Left lung (tissue), 14 donors: ENCODE measurements at places on chromosomes 3 and 15.

DNA sequence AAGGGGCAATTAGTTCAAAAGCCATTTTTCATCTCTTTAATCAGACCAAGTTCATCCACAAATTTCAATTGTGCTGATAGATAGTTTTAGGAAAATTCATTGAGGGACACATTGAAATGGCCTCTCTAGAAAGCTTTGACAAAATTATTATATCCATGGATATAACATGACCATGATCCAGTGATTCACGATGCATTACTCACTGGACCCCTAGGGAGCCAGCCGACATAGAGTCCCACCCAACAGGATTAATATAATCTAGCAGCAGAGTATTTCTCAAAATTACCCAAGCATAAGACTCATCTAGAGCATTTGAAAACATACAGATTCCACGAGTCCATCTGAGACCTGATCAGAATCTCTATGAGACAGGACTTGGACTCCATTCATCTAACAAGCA lies 100.3 kb downstream of the FRMD5 start:
- no peak for DNase-seq

DNA sequence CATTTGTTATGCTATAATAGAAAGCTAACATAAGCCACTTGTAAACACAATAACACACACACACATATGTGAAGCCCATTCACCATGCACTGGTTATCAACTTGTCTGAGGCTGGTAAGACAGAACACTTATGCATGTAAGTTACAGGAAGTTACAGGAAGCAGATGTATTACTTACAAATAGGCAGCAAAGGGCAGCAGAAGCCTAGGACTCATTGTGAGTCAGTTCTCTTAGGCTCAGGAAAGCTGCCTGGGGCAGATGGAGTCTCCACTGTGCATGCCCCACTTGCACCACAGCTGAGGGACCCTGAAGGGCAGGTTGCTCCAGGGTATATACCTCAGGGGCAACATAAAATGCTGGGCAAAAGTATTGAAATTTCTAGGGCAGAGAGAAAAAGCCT lies 748.8 kb upstream of the CCDC54 start:
- no peak for DNase-seq

- DNase-seq, result no peak
Measured at GRCh38 chr15:29130476-29130875, 139.1 kb downstream of the NSMCE3 start.

GRCh38 chr3:134608023-134608770 lies 42.6 kb downstream of the KY start:
- no peak for DNase-seq

DNA sequence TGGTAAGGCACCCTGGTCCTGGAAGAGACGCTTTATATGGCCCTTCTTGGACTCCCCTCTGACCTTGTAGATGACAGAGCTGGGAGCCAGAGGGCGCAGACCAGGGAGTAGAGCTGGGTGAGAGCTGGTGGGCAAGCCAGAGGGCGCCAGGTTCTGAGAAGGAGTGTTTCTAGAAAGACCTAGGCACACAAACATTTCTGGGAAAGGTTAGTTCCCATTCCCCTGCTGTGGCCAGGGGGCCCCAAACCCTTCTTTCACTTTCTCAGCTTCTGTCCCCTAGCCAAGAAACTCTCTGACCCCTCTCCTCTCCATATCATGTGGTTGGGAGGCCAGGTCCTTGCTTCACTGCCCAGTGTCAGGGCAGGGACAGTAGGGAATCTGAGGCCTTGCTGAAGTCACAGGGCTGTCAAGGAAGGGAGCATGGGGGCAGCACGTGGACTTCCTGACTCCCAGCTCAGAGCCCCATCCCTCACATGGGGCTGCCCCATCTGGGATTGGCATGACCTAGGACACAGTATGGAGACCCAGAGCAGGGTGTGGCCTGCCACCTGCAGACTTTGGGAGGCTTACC lies 3.6 kb downstream of the HEMK1 start:
- DNase-seq, result no peak

DNA sequence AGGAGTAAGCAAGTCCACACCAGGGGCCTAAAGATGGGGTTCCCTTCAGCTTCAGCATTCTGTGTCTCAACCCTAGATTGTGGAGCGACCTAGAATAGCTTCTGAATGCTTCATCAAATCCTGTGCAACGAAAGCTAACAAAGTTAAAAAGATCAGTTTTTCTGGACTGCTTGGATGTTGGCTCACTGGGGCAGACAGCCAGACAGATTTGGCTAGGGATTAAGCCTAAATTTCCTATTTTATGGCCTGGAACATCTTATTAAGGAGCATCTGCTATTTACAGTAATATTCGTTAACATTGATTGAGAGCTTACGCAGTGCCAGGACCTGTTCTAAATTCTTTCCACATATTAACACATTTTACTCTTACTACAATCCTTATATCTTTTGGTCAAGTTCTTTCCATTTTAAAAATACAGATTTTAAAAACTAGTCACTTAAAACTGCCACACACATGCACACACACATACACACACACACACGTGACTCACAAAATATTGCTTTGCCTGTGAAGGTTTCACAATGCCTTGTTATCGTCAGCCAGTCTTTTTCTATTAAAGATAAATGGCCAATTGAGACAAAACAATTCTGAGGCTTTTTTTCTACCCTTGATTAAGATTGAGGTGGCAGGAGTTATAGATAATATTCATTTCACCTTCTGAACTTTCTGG lies 173.3 kb upstream of the SNTN start:
- DNase-seq, result no peak

- no peak for DNase-seq
Measured at GRCh38 chr3:34948517-34948916, 690.8 kb upstream of the ARPP21 start.

DNA sequence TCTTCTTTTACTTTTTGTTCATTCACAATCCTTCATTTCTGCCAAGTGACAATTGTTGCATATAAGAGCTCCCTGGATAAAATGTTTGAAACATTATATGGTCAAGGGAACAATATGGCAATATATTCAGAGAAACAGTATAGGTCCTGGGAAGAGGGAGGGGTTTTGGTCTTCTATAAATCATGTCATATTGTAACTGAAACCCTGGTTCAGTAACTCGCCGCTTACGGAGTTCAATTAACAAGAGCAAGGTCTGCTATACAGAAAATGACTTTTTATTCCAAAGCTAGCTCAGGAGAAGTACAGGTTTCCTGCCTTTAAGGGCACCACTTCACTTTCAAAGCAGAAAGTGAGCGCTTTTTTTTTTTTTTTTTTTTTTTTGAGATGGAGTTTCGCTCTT lies 522.1 kb upstream of the TGFBR2 start:
- no peak for DNase-seq

- DNase-seq, result peak; percentile 39
Measured at GRCh38 chr3:15064299-15064834, 748 bp downstream of the MRPS25 start.

GRCh38 chr3:54733106-54734006 lies 194.5 kb downstream of the LRTM1 start:
- DNase-seq, result no peak

DNA sequence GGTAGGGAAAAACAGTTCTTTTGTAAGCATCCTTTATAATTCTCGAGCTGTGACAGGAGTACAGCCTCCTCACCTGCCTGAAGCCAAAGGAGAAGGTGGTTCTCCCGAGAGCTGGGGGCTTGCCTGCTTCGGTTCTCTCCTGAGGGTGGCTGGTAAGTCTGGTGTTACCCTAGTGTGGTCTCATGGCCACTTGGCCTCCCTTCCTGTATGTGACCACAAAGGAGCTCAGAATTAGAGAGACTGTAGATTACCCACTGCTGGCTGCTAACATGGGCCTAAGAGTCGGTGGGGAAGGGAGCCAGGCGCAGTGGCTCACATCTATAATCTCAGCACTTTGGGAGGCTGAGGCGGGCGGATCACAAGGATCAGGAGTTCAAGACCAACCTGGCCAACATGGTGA lies 12.6 kb downstream of the PDHB start:
- DNase-seq, result no peak

GRCh38 chr15:101469520-101470288 lies 19.8 kb downstream of the PCSK6 start:
- DNase-seq, result no peak

GRCh38 chr3:44468572-44469520 lies 8.6 kb downstream of the ZNF445 start:
- no peak for DNase-seq

DNA sequence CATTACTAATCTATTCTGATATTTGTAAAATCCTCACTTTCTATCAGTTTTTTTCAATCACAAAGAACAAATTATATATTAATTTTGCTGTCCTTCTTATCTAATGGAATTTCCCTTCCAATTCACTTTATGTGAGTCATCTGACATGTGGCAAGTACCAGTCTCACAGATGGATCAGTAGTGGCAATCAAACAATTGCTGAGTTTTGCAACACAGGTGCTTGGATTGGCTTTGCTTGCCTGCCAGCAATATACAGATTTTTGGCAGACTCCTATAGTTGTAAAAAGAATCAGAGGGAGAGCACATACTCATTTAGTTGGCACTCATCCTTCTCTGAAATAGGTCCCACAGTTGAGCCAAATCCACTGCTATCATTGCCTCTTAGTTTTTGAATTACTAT lies 83.7 kb downstream of the BCHE start:
- no peak for DNase-seq

DNA sequence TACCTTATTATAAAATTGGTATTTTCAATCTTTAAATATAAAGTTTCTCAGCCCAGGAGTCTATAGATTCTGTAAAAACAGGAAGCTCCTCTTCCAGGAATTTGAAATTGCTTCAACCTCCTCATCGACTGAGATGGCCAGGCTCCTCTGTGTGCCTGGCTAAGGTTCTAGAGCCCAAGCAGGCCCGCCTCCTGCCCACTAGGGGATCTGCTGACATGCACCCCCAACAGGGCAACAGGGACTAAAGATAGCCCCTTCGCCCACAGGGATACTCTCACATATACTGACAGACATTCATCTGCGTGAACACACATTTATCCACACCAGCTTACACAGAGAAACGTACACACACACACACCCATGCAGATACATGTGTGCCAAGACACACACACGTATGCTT lies 183.1 kb upstream of the TLE3 start:
- no peak for DNase-seq

DNA sequence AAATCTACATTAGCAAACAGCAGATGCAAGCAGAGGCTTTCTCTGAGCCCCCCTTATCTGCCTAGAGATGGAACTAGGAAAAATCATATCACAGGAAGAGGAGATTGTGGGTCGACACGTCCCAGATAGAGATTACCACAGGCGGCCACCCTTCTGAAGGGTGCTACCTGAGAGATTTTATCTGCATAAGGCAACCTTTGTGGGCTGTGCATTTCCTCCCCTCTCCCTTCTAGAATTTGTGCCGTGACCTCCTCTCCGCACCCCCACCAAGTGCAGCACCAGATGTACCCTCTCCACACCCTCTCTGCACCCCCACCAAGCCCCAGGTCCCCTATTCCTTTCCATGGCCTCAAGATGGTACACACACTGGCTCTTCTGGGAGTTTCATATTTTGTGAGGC lies 27.4 kb downstream of the METTL6 start:
- DNase-seq, result no peak

DNA sequence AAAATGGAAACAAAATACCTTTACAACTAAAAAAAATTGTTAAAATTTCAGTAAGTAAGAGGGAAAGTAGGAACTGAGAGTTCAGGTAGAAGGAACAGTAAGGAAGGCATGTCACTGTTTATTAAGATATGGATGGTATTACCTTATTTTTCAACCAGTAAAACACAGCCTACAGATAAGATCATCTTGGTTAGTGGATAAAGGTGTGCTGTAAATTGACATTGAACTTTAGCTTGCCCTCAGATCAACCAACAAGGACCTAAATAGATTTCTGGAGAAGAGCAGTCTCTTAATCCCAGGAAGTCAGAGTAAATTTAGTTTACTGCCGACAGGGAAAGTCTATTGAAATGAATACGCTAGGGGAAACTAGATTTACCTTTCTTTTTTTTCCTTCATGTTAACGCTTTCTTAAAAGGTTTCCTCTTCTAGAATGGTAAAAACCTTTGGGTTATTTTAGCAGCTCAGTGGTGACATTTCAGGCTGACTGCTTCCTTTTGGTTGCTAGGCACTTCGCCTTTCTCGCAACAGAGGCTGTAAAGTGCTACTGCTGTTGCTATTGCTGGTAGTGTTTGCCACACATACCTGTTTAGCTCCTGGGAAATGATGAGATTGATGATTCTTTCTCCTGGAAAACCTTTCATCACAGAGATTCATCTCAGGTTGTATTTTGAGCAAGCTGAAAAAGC lies 12.9 kb downstream of the DZIP3 start:
- no peak for DNase-seq

- DNase-seq, result no peak
Measured at GRCh38 chr3:64815789-64816188, 128.0 kb upstream of the ADAMTS9 start.
